ENCODE measurements at places on chromosomes 16 and 17.

DNA sequence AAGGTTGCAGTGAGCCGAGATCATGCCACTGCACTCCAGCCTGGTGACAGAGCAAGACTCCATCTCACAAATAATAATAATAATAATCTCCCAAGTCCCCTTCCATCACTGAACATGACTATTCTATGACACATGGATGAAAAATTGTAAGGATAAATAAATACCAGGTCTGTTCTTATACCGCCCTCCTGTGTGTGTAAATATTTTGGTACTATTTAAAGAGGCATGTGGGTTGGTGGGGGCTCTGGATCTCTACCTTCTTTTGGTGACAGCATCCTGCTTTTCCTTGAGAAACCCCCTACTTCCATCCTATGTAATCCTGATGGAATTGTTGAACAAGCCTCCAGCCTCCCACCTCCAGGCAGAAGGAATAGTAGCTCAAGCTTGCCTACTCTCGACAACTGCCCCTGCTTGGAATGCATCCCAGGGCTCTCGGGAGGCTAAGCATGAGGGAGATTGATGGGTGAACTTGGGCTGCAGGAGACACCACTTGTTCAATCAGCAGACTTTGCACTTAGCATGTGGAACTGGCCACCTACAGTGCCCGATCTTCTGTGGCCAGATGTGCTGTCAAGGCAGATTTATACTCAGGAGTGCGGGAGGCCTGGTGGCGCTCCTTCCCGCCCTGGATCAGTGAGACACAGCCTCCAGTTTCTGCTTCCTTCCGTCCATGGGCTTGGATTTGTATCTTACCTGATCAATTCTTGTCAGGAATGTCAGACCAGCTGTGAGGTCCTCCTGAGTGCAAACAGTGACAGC, 287.4 kb downstream of the SLC39A11 start:
- DNase-seq = no peak

GRCh38 chr16:81817789-81818567, 38.9 kb downstream of the PLCG2 start:
- no peak for DNase-seq

GRCh38 chr17:49327835-49328784, 33.9 kb downstream of the ZNF652 start:
- DNase-seq = no peak

DNA sequence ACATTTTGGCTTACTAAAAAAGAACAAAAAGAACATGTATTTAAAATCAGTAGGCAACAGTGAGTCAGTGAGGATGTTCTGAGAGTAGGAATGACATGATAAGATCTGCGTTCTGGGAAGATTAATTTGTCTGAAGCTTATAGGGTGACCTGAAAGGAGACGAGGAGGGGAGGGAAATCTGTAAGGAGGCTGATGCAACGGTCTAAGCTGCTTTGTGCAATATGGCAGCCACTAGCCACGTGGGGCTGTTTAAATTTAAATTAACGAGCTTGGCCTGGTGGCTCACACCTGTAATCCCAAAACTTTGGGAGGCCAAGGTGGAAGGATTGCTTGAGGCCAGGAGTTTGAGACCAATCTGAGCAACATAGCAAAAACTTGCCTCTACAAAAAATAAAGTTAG, 181.6 kb upstream of the CACNG3 start:
- DNase-seq = no peak

- no peak for DNase-seq
These were observed 21.5 kb upstream of the BRCA1 start for GRCh38 chr17:43146649-43147048.

GRCh38 chr17:35889241-35889640, 9.1 kb upstream of the CCL5 start:
- no peak for DNase-seq

GRCh38 chr16:71504901-71505300, 15.8 kb upstream of the ZNF19 start:
- DNase-seq = no peak

DNA sequence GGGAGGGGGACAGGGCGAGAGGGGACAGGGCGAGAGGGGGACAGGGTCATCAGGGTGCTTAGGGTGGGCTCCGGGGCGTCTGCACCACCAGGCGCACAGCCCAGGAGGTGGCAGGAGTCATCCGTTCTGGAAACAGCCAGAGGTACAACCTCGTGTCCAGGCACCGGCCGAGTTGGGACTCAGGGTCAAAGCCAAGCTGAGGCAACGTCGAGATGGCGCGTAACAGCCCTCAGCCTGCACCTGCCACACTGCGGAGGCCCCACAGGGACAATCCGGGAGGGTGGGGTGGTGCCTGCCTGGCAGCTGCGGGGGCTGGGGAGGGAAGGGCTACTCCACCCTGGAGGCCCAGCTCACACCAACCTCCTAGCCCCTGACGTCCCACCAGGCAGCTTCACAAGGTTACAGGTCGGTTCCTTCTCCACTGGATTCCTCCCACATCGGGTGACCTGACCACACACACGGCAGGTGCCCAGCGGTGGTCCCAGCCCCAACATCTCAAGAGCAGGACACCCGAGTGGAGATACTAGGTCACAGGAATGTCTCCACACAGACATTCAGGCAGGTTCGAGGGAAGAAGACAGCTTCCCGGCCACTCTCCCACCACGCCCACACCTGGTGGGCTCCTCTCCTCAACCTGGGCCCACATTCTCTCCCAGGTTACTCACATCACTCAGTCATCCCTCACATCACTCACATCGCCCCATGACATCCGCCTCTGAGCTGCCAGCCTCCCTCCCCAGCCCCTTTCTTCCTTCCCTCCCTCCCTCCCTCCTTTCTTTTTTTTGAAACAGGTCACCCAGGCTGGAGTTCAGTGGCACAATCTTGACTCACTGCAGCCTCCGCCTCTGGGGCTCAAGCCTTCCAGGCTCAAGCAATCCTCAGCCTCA, 47.3 kb downstream of the RPH3AL start:
- no peak for DNase-seq

DNA sequence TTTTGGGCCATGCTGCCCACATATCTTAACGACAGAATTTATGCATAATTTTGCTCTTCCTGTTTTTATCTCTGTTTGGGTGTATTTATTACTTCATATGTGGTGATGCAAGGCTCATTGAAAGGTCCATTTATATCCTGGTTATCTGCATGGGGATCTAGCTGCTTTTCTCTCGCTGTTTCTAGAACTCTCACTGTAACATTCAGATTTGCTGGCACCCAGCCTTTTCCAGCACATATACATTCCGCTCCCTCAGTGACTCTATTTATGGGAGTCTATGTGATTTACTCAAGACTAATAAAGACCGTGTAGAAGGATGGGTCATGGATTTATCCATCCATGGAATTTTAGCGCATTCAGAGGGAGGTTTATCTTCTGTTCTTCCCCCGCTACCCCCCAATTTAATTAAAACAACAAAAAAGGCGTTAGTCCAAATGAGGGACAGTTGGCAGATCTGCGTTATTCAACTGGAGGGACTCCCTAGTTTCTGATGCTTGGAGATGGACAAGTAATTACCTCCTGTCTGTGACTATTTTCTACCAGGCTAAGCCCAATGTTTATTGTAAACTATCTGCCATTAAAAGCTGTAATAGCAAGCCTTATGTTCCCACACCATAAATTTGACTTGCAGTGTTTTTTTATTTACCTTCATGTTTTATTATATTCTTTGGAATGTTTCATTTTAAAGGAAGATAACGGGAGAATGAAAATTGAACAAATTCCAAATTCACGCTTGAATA, 19.8 kb upstream of the MARCHF10 start:
- no peak for DNase-seq

- no peak for DNase-seq
These were observed 5.9 kb downstream of the BBS2 start for GRCh38 chr16:56513972-56514371.

DNA sequence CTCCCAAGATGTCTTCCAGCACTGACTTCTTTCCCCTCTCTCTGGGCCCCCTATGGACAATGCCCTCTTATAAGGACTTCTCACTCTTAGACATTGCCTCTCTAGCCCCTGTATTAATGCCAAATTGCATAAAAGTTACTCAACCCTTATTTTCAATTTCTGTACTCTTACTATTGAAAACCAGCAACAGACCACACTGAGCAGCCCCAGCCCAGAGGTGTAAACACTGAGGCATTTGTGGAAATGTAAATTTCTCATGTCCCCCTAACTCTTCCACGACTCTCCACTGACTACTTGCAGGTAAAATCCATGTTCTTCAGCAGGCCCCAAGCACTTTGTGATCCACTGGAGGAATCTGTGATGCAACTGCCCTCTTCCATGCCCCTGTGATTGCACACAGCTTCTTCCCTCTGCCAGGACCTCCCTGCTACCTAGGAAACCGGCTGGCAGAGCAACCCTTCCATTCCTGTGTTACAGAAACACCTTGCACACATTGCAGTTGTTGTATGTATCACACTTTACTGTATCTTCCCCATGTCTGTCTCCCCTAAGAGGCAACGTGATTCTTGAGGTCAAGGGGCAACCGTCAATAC, 4.4 kb downstream of the N4BP1 start:
- no peak for DNase-seq

DNA sequence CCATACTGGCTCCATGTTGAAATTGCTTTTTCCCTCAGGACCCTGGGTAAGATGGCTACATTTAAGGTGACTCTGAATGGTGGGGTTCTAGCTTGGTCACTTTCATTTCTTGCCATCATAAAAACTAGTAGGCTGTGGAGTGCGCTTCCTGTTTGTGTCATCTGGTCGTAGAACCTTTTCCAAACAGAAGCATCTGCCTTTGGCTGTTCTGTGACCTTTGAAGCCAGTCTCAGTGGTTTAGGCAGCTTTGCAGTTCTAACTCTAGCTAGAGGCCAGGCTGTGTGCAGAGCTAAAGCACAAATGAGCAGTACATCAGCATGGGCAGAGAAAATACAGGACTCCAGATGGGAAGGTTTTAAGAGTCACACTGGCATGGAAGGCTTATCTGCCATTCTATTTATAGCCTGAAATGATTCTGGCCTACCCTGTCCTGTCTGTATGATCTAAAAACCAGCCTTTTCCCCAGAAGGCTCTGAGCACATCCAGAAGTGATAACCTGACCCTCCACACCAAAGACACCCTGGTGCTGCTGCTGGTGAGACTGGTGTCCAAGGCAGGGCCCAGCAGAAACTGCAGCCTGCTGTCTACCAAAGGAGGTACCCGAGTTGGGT, 8.6 kb downstream of the ESRP2 start:
- DNase-seq = no peak

DNA sequence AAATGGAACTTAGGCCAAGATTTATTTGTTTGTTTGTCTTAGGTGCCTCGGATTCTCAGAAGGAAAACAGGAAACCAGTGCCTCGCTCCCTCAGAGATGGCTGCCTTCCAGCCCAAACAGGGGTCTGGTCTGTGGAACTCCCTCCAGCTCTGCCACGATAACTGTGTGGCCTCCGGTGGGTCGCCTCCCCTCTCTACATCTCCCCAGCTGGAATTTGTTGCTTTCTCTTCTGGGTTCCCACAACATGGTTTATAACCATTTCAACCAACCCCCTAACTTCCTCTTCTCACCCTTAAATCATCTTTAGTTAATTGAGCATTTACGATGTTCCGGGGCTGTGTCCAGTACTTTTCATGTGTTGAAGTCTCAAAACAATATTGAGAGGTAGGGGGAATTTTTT, 30.9 kb upstream of the PLLP start:
- DNase-seq = no peak

- DNase-seq = no peak
These were observed 99.9 kb downstream of the ASIC2 start for GRCh38 chr17:33192951-33193911.

DNA sequence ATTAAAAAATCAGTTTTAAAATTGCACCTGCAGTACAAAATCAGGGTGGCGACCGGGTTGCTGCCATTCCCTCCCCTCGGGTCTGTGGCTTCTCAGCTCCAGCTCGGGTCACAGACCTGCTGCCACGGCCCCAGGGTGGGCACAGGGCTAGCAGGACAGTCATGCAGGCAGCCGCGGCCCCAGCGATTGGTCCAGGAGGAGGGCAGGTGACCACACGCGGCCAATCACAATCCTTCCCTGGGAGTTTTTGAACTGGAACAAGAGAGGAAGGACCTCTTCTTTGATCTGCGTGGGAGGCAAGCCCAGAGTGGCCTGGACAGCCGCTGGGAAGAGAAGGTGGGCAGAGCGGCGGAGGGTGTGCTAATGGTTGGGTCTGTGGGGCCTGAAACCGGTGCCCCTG, 25.5 kb downstream of the CBFA2T3 start:
- no peak for DNase-seq

- DNase-seq = no peak
These were observed 536.1 kb downstream of the MAF start for GRCh38 chr16:79064256-79064972.

DNA sequence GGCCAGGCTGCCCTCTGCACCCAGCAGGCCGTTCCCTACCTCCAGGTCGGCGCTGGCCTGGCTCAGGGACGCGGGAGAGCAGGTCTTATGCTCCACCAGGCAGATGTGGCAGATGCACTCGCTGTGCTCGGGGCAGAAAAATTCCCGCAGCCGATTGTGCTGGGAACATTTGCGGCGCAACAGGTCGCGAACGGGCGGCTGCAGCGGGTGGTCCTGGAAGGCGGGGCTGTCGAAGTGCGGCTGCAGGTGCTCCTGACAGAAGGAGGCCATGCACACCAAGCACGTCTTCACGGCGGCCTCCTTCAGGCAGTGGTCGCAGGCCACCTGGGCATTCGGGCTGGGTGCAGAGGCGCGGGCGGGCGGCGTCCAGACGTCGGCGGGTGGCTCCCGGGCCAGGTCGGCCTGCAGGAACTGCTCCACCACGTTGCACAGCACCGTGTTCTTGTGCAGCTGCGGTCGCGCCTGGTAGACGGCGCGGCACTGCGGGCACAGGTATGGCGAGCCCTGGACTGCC, 439 bp downstream of the TRIM25 start:
- no peak for DNase-seq

DNA sequence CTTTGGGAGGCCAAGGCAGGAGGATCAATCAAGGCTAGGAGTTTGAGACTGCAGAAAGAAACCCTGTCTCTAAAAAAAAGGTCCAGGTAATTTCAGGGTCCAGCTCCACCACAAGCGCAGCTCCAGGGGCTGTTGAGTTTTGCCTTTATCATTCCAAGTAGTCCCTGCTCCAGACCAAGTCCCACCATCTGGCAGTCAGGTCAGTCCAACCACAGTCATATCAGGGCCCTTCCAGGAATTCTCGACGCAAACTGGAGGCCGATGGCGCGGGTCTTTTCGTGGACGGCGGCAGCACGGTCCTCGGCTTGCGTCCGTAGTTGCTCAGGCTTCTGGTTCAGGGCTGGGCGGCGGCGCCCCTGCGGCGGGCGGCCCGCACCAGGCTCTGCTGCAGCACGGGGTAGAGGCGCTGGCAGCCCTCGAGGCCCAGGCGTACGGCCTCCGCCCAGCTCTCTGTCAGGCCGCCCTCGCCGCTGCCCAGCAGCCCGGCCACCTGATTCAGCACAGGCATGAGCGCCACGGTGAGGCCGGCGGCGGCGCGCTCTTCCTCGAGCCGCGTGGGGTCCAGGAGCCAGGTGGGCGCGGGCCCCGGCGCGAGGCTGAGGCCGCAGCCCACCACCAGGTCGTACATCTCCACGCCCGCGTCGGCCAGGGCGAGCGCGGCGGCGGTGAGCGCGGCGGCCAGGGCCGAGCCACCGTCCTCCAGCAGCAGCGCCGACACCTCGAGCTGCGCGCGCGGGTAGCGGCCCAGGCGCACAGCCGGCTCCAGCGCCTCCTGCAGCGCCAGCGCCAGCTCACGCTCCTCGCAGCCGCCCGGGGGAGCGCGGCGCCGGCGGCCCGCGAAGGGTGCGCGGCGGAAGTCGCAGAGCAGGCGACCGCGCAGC, 752 bp downstream of the EXOSC6 start:
- no peak for DNase-seq

GRCh38 chr17:6711681-6712057, 1.5 kb downstream of the SLC13A5 start:
- no peak for DNase-seq

GRCh38 chr16:57166951-57167350, 18.9 kb downstream of the PSME3IP1 start:
- no peak for DNase-seq

Data from NCI-H2029 treated with DMSO at 0.1 percent for 48 hours (cell line).